ENCODE measurements at places on chromosomes 4 and X.

GRCh38 chrX:12824944-12825343 is 33.7 kb downstream of the PRPS2 start:
- DNase-seq = no peak

GRCh38 chr4:66275411-66276038 is 605.2 kb upstream of the EPHA5 start:
- DNase-seq = no peak

GRCh38 chr4:5992171-5992827 is 25.9 kb downstream of the C4orf50 start:
- DNase-seq = no peak

DNA sequence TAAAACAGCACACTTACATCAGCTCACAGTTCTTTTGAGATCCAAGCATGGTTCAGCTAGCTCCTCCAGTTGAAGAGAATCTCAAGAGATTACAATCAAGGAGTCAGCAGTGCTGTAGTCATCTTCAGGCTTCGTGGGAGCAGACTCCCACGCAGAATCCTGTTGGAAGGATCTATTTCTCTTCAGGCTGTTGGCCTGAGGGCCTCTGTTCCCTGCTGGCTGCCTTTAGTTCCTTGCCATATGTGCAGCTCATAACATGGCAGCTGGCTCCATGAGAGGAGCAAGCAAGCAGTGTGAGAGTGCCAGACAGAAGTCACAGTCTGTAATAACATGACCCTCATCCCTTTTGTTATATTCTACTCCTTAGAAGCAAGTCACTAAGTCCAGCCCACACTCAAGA is 168.6 kb downstream of the COX18 start:
- no peak for DNase-seq

- DNase-seq = no peak
These were observed 77.9 kb downstream of the LRRC66 start for GRCh38 chr4:51942108-51942832.

- DNase-seq = no peak
These were observed 555.5 kb upstream of the MAGEB2 start for GRCh38 chrX:29659911-29660310.

DNA sequence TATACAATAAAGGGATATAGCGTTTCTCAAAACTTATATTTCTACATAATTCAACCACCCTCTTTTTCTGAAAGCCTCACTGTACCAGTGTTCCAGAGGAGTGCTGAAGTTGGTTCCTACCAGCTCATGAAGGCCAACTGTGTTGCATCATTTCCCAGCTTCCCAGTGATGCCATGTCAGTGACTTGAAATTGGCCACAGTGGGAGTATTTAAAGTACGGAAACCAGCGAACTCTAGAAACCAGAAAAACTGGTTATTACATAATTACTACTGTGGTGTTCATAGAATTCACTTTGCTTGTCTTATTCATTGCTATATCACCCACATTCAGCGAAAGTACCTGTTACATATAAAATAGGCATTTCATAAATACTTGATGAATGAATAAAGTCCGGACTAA is 135.4 kb downstream of the GC start:
- no peak for DNase-seq

DNA sequence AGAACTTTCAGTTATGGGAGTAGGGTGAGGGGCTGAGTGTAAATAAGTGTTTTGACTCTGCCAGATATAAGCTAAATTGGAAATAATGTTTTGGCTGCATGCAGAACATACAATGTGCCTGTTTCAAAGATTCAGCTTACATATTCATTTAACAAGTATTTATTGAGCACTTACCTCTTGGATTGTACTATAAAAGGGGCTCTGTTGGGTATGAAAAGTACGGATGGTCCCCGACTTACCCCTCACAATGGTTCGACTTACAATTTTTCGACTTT is 799 bp upstream of the AIFM1 start:
- no peak for DNase-seq

DNA sequence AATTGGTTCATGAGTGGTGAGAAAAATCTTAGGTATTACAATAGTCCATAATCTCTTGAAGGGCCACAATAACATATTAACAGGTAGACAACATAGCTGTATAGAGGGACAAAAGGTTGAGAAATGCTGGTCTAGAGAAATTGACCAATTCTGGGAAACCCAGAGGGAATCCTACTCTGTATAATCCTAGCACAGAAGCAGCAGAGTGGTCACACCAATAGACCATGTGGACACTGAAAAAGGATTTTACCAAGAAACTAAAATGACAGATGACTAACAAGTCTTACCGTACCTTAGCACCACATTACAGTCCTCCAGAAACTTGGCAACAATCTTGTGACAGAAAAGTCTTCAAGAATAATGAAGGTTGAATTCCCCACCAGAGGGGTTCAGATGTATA is 169.1 kb upstream of the PCDH18 start:
- no peak for DNase-seq

- no peak for DNase-seq
These were observed 23.3 kb downstream of the NKX3-2 start for GRCh38 chr4:13521047-13521446.

GRCh38 chr4:13325744-13326143 is 158.4 kb downstream of the RAB28 start:
- no peak for DNase-seq

DNA sequence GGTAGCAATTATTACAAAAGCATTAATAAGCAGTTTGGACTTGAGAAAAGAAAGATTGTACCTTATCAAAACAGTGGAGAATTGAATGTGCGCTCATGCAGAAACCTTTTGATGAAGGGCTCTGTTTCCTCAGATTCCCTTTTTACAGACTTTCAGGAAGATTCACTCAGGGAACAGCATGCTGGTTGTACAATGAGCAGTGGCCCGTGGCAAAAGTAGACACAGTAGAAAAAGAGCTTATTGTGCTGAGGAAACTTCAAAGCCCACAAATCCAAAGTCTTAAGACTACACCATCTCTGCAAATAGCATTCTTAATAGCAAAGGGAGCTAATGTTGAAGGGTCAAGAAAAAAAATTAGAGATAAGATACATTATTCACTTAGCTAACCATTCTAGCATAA is 858.9 kb downstream of the PDHA2 start:
- no peak for DNase-seq

- no peak for DNase-seq
These were observed at the start of gene AFF2 for GRCh38 chrX:148500423-148501385. Gene AFF2 (plus strand): TSS chrX:148500617. CDS start chrX:148501098, 481 bp downstream.

- no peak for DNase-seq
These were observed 11.6 kb downstream of the DLG3 start for GRCh38 chrX:70456256-70456655.

- no peak for DNase-seq
These were observed 7.6 kb downstream of the SPIN3 start for GRCh38 chrX:56987741-56988140.

DNA sequence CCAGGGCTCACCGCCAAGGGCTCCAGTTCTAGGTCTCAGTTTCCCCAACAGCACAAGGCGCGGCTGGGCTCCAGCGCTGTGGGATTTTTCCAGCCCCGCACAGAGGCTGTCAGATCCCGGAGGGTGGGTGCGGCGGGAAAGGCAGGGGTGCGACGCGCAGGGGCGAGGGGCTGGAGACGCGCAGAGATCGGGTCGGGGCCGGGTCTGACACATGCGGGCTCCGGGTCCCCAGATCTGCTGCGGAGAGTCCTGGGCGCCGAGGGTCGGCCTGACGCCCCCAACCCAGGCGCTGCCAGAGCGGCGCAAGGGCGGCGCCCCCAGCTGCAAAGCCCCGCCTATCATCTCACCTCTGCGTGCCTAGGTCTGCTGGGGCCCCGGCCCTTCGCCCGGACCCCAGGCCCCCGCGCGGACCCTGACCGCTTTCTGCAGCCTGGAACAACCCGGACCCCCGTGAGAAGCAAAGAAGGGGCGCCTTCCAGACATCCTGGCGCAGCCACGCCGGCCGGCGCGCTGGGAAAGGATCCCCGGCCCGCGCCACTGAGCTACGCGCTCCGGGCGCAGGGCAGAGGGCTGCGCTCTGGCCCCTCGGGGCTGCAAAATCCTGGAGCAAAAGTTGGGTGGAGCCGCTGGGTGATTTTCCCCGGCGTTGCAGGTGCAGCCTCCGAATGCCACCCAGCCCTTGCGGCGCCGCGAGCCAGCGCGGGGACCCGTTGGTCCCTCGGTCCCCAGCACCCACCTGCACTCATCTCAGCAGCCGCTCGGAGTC is 486 bp downstream of the ABLIM2 start:
- no peak for DNase-seq

DNA sequence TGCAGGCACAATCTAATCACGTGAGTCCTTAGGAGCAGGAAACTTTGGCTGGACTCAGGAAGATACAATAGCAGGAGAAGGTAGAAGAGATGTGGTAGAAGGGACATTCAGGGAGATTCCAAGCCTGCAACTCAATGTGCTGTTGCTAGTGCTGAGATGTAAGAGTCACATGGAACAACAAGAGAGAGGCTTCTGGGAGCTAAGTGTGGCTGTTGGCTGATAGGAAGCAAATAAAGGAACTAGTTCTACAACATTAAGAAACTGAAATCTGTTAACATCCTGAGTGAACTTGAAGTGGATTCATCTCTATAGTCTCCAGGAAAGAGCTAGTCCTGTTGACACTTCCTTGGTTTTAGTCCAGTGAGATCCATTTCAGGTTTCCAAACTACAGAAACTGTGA is 1207.4 kb downstream of the ADGRL3 start:
- no peak for DNase-seq

- no peak for DNase-seq
These were observed 37.9 kb upstream of the HMX1 start for GRCh38 chr4:8909548-8909947.

DNA sequence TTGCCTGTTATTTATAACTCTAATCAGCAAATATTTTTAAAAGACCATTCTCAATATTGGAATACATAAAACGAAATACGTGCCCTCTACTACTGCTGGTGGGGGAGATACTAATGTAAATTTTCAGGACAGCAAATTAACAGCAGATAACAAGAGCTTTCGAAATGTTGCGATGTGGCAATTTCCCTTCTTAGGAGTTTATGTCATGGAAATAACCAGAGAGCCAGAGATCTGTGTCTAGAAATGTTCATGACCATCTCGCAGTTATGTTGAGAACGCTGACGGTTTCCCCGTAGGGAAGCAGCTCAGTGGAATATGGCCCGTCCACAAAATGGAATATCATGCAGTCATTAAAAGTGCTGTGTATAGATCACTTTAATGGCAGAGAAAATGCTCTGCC is 238.4 kb upstream of the PSAPL1 start:
- DNase-seq = no peak

DNA sequence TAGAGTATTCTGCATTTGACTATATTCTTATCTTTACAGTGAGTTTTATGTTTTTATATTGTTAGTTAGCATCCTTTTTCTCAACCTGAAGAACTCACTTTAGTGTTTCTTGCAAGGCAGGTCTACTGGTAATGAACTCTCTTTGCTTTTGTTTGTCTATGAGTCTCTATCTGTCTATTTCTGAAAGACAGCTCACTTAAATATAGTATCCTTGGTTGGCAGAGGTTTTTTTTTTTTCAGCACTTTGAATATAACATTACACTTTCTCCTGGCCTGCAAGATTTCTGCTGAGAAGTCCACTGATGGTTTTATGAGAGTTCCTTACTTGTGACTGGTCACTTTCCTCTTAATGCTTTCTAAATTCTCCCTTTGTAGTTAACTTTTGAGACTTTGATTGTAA is 32.8 kb upstream of the C4orf54 start:
- DNase-seq = no peak

- no peak for DNase-seq
These were observed 51.1 kb downstream of the KLF3 start for GRCh38 chr4:38715050-38715449.

DNA sequence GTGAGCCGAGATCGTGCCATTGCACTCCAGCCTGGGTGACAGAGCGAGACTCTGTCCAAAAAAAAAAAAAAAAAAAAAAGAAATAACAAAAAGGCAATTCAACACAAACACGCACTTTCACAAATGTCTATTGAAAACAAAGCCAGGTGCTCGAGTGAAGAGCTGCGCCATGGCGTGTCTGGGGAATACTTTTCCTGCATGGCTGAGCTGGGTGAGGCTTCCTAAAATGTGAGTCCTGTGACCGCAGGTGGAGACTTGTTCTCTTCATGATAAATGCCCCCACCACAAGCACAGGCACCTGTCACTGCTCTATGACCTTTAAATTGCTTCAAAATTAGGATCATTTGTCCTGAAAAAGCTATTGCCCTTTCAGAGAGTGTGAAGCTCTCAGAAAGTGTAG is 4.0 kb upstream of the ABLIM2 start:
- DNase-seq = no peak

DNA sequence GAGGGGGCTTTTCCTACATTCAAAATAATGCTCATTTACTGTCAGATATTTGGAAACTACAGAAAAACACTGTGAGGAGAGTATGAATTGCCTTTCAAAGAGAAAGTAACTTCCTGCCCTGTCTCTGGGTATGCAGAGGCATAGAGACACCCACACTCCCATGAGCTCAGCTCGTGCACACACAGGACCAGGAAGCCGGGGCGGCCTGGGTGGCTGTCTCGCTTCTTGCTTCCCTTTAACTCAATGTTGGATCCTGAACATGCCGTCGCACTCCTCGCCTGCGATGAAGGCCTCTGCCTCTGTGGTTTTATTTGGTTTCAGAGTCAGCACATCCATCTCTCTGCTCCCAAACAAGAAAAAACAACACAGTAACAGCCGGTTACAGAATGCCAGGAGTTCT is 40.1 kb upstream of the GPR78 start:
- DNase-seq = no peak

GRCh38 chrX:75522565-75523431 is at the start of gene ZDHHC15:
Gene ZDHHC15 (minus strand): TSS chrX:75523037. CDS start chrX:75523024, 13 bp downstream.
- peak; percentile 80 for DNase-seq
